A549 treated with Hydrocortisone at 1 μM for 4 hours (cell line): ENCODE measurements at places on chromosomes 7 and 10. TPM values are rescaled to one million over a fixed set of nuclear protein-coding genes. Genes with fewer than 3 reads are reported as not detected.

JAKMIP3 gene
- total RNA-seq, result 0.98 to 1.2 TPM (median 1.1 TPM) in 5 replicates

HIP1 gene
- total RNA-seq, result 16.9 to 28.0 TPM (median 23.1 TPM) in 5 replicates

ATOH7 gene
- total RNA-seq, result 0.10 to 0.27 TPM (median 0.22 TPM) in 5 replicates

MKX gene
- not detected in 5 replicates for total RNA-seq

LIPJ gene
- not detected in 5 replicates for total RNA-seq
